Activated T-cell treated with anti-CD3 and anti-CD28 coated beads for 4 hours (primary cell): ENCODE measurements at places on chromosomes 1 and 21.

- DNase-seq: peak; percentile 19
Observed at GRCh38 chr1:13228343-13228781, 2.4 kb upstream of the PRAMEF18 start.

GRCh38 chr1:26959722-26960624, at the start of gene KDF1:
TSS of gene KDF1 (minus strand) at chr1:26960468. CDS start at chr1:26952380, 8,088 bp downstream.
- no peak for DNase-seq

- DNase-seq: no peak
Observed at GRCh38 chr1:235515844-235516512, 11.7 kb upstream of the B3GALNT2 start.

GRCh38 chr1:28240024-28240423, 4.1 kb downstream of the ATP5IF1 start:
- DNase-seq: no peak

- no peak for DNase-seq
Observed at GRCh38 chr1:110225212-110225611, 15.1 kb downstream of the KCNC4 start.

- DNase-seq: no peak
Observed at GRCh38 chr1:181485287-181486097, 2.2 kb downstream of the CACNA1E start.

- no peak for DNase-seq
Observed at GRCh38 chr1:167488786-167489185, 29.5 kb downstream of the CD247 start.

GRCh38 chr1:118927427-118928187, 60.5 kb downstream of the TBX15 start:
- no peak for DNase-seq

- no peak for DNase-seq
Observed at GRCh38 chr1:116999596-116999995, 2.0 kb upstream of the CD101 start.

- DNase-seq: no peak
Observed at GRCh38 chr1:215888159-215888558, 321.1 kb downstream of the KCTD3 start.

DNA sequence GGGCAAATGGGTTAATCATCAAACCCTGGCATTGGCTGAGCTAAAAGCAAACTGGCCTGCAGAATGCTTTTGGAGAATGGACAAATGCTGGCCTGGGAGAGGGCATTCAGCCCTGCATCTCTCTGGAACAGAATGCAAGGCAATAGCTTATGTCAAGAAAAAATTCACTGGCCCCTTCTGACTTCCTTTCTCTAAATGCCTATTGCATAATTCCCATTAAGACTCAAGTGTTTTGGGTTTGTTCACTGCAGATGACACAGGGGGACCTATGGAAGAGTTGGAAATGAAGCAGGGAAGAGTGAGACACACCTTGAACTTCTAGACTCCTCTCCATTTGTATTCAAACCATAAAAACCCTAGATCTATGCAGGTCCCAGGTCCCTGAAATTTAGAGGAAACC, 15.9 kb downstream of the PEA15 start:
- no peak for DNase-seq

DNA sequence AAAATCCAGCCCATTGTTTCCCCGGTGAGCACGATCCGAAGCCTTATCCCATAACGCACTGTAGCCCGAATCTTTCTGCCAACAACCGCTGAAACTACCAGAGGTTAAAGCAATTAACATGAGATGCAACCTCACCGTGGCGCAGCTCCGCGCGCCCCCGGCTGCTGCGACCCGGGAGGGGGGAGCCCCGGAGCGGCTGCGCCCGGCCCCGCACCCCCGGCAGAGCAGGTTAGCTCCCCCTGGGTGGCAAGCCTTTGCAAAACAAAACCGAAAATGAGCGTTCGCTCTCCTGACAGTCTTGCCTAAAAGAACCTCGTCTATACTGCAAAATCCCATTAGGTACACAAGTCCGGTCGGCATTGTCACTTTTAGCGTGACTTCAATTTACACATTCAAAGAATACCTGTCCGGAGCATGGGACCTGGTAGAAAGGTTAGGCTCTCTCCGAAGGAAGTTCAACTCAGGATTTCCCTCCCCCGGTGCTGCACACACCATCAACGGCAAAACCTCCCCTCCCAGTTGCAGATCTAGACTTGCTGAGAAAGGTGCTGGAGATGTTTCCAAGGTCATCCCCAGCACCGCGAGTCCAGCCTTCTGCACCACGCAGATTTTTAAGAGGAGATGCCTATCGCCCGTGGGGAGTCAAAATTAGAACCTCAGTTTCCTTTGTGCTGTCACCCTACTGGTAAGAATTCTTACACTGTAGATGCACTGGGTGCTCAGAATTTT, 107.5 kb downstream of the ZNF281 start:
- peak; percentile 50 for DNase-seq

GRCh38 chr1:214004014-214004413, 16.2 kb downstream of the PROX1 start:
- no peak for DNase-seq

- no peak for DNase-seq
Observed at GRCh38 chr21:31395268-31395667, 51.2 kb upstream of the TIAM1 start.

- no peak for DNase-seq
Observed at GRCh38 chr21:43581453-43581852, 77.8 kb downstream of the HSF2BP start.

- DNase-seq: peak; percentile 38
Observed at GRCh38 chr1:38527373-38527966, 332.1 kb downstream of the RRAGC start.

DNA sequence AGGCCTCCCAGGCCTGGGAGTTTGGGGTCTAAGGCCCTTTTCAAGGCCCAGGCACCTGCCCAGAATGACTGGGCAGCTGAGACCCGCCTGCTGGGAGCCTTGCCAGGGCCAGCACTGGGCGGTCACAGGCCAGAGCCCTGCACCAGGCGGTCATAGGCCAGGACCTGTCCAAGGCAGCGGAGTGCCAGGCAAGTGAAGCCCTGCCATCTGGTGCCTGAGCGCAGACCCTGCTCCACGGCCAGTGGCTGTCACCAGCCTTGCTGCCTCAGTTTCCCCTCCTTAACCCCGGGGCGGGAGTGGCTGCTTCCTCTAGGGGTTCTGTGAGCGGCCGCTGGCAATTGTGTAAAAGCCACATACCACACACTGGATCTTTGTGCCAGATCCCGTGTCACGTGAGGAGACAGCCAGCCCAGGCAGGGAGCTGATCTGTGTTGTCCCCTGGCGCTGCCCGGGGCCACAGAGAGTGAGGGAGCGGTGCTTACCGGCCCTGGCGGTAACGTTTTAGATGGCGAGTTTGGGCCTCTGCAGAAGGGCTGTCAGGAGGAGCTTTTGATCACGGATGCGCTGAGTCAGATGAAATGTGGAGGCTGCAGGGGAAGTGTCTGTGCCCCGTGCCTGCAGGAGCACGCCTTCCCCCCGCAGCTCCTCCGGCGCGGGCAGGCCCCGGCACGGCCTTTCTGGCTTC, 4.6 kb downstream of the COL18A1 start:
- no peak for DNase-seq

DNA sequence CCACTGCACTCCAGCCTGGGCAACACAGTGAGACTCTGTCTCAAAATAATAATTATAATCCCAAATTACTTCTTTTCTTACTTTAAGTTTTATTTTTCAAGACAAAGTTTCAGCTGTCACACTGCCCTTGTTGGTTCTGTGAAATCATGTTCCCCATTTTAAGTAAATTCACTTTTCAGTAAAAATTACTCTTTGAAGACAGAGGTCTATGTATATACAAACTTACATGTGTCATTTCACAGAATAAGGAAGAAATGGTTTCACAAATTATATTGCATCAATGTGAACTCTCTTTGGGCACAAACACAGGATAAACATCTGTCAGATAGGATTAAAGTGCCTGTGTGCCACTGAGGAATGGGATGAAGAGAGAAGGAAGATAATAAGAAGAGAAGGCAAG, 33.1 kb upstream of the ETS2 start:
- no peak for DNase-seq

- DNase-seq: no peak
Observed at GRCh38 chr1:39677645-39678044, 5.7 kb upstream of the NT5C1A start.

DNA sequence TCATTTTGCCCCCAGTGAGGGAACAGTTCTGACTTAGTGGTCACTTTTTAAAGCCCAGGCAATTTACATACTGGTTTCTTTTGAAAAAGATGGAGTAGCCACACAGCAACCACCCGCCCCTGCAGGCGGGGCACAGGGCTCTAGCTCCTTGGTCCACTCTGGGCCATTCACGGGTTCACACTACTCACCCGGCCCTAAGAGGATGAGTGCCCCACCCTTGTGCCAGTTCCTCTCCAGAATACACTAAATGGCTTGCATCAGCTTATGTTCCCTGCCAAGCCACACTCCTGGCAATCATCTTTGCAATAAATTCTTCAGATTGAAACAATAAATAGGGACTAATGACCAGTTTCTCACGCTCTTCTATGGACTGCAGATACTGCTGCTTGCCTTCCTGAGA, 15.7 kb upstream of the ATP13A2 start:
- no peak for DNase-seq

GRCh38 chr1:179143322-179143721, 61.5 kb downstream of the TOR3A start:
- no peak for DNase-seq

GRCh38 chr1:10388387-10388715, 10.5 kb upstream of the PGD start:
- no peak for DNase-seq
